ENCODE measurements at places on chromosomes 1 and 21.

DNA sequence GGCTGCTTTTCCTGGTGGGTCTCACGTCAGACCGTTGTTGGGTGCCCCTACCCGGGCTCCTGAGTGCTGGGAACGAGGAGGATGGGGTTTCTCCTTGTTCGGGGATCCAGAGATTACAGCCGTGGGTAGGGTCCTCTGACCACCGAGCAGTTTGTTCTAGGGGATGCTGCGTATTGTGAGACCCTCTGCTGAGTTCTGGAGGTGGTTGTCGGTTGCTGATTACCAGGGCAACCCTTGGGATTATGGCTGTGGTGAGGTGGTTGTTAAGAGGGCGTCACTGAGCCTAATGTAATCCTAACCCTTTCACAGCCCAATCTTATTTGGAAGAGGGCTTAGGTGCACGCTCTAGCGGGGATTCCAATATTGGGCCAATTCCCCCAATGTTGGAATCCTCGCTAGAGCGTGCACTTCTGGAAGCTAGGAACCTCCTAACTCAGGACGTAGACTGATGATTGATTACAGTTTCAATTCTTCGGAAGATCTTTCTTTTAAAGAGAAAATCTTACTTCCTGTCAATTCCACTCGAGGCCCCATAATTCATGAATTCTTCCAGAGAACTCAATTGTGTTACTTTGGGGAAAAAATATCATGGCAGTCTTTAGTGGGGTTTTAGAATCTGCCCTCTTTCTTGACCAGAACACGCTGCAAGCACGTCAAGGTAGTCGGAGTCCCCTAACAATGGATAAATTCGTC, 483 bp downstream of the TCEANC2 start:
- peak; percentile 7 for DNase-seq

DNA sequence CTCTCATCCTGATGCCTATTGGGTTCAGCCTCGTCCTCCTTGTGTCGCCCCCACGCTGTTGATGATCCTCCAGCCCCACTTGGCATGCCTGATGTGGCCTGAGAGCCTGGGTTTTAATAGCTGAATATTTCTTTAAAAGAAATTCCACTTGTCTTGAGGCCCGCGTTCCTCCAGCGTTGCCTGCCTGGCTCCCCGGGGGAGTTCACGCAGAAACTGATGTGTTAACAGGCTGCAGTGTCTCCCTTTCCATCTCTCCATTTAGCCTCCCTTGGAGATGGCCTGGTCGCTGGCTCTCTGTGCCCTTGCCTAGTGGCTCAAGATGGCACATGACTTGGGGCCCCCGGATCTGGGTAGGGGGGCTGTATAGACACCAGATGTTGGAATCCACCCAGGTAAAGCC, 9.5 kb downstream of the ACTL8 start:
- no peak for DNase-seq

DNA sequence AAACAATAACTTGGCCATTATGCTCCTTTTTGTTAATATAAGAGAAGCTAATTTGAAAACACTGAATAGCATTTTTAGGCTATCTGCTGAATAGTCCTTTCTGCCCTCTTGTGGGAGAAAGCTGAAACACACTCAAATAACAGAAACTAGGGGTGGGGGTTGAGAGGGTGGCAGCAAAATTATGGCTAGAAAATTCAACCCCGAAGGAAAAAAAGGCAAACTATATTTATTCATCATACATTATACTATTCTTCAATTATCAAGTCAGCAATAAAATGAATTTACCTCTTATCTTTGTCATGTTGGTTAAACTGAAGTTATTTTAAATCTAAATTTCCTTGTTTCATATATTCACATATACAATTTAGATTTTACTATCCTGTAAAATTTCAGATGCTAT, 255.9 kb downstream of the FAF1 start:
- DNase-seq: peak; percentile 46

- peak; percentile 82 for DNase-seq
Measured at GRCh38 chr1:10867138-10867721, 70.8 kb upstream of the CASZ1 start.

- no peak for DNase-seq
Measured at GRCh38 chr1:4468804-4469514, 185.4 kb upstream of the AJAP1 start.

GRCh38 chr1:179016706-179017382, 8.8 kb upstream of the FAM20B start:
- no peak for DNase-seq

DNA sequence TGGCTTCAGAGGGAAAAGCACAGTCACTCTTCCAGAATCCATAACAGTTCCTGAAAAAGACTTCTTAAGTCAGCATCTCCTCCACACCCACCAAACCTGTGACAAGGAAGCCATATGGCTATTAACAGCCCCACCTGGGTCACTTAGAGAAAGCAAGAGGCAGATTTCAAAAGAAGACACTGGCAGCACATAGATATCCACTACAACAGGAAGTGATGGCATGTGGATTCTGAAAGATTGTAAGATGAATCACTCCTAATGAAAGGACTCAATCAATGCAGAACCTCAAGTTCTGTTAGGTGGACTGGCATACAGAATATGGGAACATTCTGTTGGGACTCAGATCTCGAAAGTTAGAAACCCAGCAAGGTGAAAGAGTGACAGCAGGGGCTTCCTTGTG, 365.9 kb downstream of the TGFB2 start:
- DNase-seq: no peak

DNA sequence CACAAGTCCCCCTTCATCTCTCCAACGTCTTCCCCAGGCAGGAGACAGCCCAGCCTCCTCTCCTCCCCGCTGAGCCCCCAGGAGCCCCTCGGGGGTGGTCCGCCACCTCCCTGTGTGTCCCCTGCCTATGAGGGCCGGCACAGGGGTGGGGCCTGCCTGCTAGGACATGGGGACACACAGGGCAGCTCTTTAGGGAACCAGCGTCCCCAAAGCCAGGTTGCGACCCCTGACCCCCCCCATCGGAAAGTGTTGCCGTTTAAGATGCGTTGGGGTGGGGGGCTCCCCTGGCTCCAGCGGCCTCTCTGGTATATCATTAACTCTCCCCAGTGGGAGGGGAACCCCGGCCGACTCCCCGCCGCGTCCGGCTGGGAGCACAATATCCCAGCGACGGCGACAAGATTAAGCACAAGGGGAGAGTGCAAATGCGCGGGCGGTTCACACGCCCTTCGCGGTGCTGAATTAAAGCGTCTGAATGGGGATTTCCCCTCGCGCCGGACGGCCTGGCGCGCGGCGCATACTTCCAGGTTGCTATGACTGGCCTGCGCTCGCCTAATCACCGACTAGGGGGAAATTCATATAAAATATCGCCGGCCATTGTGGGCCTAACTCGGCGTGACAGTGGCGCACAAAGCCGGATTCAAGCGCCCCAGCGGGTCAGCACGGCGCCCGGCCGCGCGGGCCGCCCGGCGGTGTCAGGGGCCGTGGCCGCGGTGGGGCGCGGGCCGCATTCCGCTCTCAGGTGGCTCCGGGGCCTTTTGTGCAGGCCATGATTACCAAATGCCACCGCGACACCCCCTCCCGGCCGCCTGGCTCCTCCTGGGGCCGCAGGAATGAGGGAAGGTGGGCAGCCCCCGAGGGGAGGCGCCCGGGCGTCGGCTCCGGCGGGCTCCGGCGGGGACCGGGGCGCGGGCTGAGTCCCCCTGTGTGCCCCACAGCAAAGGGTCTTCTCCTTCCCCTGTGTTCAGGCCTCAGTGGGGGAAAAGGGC, 30.9 kb downstream of the WNT3A start:
- DNase-seq: peak; percentile 84

GRCh38 chr21:31846690-31847089, 26.1 kb upstream of the HUNK start:
- DNase-seq: no peak

DNA sequence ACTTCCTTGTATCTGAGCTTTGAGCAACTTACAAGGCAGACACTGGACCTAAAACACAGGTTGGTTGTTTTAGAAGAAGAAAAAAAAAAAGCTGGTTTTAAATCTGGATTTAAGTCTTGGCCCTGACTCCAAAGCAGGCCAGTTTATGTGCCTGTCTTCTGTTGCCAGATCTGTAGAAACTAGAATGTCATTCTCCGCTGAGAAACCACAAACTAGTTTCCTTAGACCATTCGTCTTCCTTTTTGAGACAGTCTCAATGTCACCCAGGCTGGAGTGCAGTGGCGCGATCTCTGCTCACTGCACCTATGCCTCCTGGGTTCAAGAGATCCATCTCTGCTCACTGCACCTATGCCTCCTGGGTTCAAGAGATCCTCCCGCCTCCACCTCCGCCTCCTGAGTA, 33.9 kb downstream of the APP start:
- peak; percentile 34 for DNase-seq

- DNase-seq: no peak
Measured at GRCh38 chr1:54314696-54315095, 91.5 kb downstream of the SSBP3 start.

DNA sequence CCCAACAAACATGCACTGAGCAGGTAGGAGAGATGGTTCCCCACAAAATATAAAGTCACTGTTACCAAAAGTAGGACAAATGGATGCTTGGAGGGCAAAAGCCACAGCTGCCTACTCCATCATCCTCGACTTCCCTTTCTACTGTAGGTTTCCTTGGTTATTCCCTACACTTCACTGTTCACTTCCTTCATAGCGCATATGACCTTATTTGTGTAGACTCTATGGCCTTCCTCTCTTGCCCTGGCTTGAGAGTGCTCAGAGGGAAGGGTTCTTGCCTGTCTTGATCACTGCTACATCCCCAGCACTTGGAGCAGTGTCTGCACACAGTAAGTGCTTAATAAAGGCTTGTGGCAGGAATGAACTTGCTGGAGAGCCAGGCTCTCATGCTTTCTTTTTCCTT, 14.6 kb upstream of the TRNP1 start:
- no peak for DNase-seq

DNA sequence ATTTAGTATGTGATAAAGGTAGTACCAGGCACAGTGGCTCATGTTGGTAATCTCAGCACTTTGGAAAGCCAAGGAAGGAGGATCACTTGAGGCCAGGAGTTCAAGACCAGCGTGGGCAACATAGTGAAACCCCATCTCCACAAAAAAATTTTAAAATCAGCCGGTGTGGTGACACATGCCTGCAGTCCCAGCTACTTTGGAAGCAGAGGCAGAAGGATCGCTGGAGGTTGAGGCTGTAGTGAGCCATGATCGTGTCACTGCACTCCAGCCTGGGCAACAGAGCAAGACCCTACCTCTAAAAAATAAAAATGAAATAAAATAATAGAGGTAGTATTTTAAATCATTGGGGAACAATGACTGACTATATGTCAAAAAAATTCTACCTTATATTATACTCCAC, 17.2 kb downstream of the SASS6 start:
- no peak for DNase-seq

- no peak for DNase-seq
Measured at GRCh38 chr1:75293270-75293669, 159.1 kb downstream of the LHX8 start.

- DNase-seq: peak; percentile 69
Measured at GRCh38 chr1:44029260-44029910, 1.9 kb downstream of the SLC6A9 start.

DNA sequence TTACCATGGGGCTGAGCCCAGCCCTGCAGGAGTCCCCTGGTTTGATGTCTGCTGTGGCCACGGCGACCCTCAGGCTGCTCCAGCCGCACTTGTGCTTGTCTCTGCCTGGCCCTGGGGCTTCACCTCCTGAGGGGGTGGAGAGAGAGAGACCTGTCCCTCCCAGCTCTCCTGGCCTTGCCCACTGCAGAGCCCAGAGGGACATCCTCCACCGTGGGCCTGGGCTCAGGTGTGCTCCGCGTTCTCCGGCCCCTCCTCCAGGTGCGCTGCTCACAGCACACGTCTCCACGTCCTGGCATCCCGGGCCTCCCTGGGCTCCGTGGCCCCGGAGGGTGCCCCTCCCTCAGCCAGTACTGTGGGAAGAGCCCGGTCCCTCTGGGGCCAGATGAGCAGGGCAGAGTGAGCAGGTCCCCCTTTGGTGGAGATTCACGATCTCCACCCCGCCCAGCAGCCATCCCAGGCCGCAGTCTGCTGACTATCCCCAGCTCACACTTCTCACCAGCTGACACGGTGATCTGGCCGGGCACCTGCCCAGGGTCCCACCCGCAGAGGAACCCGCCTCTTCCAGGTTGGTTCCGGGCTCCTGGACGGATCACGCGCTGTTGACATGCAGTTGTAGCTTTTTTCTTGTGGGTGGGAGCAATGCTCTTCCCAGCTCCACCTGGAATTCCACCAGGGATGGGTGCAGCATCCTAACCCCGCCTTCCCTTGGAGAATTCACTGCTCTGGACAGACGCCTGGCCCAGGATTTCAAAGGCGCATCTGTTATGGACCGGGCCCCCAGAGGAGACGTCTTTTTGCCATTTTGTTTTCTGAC, 41.8 kb upstream of the POFUT2 start:
- no peak for DNase-seq

DNA sequence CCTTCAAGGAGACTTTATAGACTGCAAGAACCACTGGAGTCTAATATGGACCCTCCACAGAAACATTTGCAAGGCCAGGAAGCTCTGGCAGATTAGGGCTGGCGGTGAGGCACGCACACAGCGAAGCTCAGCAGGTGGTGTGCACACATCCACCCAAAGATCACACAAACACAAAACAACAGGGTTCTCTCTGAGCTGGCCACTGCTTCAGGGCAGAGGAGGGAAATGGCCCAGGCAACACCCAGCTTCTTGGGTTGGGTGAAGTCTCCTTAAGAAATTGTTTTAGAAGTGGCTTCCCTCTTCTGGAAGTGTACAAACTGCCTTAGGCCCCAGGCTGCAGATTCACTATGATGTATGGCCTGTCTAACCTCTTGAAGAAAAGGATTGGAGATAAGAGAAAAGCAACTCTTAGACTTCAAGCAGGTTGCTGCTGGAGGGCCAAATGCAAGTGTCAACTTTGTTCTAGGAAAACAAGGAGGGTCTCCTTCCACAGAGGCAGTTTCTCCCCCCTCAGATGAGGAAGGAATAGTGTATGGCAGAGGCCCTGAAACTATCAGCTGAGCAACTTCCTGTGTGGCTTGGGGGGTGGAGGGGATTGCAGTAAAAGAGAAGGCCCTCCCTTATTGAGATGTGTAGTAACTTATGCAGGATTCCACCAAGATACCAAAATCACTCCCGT, 2.0 kb downstream of the RCSD1 start:
- DNase-seq: no peak

DNA sequence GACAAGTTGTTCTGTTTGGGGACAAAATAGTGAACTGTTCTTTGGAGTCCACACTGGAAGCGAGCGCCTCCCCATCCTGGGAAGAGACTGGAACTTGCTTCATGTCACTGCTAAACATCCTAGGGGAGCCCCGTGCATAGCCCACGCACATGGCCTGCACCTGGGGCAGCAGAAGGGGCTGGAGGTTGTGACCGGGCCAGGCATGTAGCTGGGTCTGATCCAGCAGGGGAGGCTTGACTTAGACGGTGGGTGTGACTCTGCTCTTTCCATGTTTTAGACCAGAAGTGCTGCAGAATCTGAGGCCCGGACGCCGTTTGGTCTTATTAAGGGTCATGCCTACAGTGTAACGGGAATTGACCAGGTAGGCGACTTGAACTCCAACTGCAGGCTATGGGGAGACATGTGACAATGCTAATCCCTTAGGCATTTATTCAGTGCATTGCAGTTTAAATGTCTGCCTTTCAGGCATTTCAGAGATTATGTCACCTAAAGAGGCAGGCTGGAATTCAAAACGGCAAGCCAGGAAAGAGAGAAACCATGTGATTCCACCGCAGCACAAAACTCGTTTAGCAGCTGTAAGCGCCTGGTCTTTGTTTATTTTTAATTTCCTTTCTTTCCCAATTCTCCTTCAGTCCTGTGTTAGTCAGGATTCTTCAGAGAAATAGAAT, 21.8 kb downstream of the CAPN9 start:
- DNase-seq: no peak
